Upper lobe of right lung (tissue), 1 donor: ENCODE measurements at places on chromosomes 13 and 19. TPM values are rescaled to one million over a fixed set of nuclear protein-coding genes. Genes with fewer than 3 reads are reported as not detected.

FCHO1 gene
- total RNA-seq: 7.4 TPM

CEBPA gene
- 59.1 TPM for total RNA-seq

WDR87 gene
- total RNA-seq: not detected

C13orf42 gene
- not detected for total RNA-seq

ZNF560 gene
- total RNA-seq: not detected

ZNF93 gene
- total RNA-seq: 1.9 TPM

FLT3LG gene
- 12.1 TPM for total RNA-seq

GRCh38 chr19:16204005-16204294, 6.2 kb downstream of the AP1M1 start:
- H3K36me3 ChIP-seq: peaks cover 54% of the 10 kb centered on the region

- H3K27ac ChIP-seq: no peak overlapping the region
- DNase-seq: no peak
- no peak overlapping the region for H3K4me3 ChIP-seq
- H3K36me3 ChIP-seq: no peaks in the 10 kb centered on the region
- H3K4me1 ChIP-seq: no peaks in the 10 kb centered on the region
- H3K27me3 ChIP-seq: no peaks in the 10 kb centered on the region
These were observed 43.6 kb downstream of the GPR12 start for GRCh38 chr13:26716984-26717383.

DNA sequence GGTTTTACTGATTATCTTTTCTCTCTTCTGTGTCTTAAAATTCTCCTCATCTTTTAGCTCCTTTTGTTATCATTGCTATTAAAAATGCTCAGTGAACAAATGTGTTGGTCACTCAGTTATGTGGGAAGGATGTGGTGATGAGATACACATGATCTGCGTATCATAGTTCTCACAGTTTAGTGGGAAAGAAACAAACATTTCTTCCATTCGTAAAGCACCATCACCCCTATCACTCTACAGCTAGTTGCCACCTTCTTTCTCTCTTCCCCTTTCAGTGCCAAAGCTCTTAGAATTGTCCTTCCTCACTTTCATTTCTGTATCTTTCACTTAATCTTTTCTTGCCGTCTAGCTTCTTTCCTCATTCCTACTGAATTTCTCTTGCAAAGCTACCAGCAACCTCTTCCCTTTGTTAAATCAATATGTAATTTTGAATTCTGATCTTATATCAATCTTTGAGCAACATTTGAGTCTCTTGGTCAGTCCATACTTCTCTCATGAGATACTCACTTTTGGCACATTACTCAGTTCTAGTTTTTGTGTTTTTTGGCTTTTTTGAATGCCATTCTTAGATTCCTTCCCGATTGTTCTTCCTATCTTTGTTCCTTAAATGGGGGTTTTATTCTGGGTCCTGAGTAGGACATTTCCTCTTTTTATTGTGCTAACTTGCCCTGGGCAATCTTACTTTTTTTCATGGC, 122.3 kb downstream of the PCCA start:
- DNase-seq: no peak
- H3K4me3 ChIP-seq: no peak overlapping the region
- no peaks in the 10 kb centered on the region for H3K36me3 ChIP-seq
- no peaks in the 10 kb centered on the region for H3K4me1 ChIP-seq

DNA sequence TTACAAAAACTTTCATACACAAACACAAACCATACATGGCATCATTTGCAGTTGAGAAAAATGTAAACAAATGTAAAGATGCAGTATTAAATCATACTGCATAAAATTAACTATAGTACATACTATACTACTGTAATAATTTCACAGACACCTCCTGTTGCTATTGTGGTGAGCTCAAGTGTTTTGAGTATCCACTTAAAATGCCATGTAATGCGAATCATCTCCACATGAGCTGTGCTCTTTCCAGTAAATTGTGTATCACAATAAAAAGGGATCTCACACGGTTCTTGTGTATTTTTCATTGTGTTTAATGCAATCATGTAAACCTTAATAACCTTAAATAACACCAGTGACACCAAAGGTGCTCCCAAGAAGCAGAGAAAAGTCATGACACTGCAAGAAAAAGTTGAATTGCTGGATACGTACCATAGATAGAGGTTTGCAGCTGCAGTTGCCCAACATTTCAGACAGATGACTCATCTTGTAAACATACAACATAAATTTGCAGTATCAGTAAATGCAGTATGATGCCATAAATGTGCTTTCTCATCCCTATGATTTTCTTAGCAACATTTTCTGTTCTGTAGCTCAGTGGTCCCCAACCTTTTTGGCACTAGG, 166.6 kb downstream of the RAP2A start:
- no peak for DNase-seq
- no peaks in the 10 kb centered on the region for H3K27me3 ChIP-seq
- no peaks in the 10 kb centered on the region for H3K4me1 ChIP-seq
- H3K36me3 ChIP-seq: no peaks in the 10 kb centered on the region

DNA sequence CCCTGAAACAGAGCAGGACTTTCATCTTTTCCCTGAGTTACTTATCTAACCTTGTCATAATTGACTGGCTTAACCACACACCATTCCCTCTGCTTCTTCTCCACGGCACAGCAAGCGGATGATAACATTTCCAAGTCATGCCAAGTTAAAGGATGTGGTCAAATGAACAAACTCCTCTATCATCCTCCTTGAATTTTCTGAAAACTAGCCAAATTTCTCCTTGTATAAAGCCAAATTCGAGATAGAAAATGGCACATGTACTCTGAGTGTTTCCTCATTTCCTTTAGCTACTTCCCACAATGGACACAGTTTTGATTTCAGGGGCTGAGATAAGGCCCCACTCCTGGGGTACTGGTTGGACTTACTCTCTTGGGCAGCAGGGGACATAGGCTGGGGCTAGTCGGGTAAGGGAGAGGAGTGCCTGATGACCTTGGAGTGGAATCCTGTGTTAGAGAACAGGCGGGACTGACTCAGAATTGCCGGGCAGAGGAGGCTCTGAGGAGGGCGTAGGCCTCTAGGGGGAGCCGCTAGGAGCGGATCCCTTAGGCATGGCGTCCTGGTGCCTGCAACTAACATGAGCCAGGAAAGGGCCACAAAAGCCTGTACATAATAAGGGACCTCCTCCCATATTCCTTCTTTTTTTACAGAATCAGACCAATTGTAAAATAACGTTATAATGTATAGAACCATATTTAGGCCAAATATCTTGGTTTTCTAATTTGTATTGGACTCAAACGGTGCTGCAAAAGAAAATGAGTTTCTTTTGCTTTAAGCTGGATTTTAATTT, 20.3 kb upstream of the TMTC4 start:
- no peak overlapping the region for H3K27ac ChIP-seq
- H3K27me3 ChIP-seq: no peaks in the 10 kb centered on the region
- H3K36me3 ChIP-seq: no peaks in the 10 kb centered on the region
- DNase-seq: no peak

GRCh38 chr13:106570299-106570852, 2.4 kb upstream of the ARGLU1 start:
- peaks cover 11% of the 10 kb centered on the region for H3K4me1 ChIP-seq
- peak overlapping the region; percentile 58 for H3K27ac ChIP-seq
- H3K4me3 ChIP-seq: no peak overlapping the region
- peak; percentile 90 for DNase-seq

DNA sequence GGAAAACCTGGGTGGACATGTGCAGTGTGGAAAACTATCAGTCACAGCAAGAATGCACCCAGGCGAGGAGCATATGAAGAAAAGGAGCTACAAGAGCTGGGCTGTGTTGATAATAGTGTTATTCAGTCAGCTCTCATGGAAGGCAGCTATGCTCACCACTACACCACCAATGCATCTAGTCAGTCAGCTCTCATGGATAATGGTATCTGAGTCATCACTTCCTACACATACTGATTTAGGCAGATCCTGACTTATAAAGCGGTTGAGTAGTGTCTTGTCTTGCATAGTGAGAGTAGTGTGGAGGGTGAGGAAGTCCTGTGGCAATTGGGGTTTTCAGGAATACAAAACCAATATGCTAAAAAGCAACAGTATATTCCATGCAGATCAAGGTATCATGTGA, 9.1 kb upstream of the ZNF160 start:
- no peak for DNase-seq
- H3K27me3 ChIP-seq: no peaks in the 10 kb centered on the region
- H3K4me3 ChIP-seq: no peak overlapping the region
- peaks cover 12% of the 10 kb centered on the region for H3K36me3 ChIP-seq
- H3K27ac ChIP-seq: no peak overlapping the region
- H3K4me1 ChIP-seq: no peaks in the 10 kb centered on the region

GRCh38 chr19:30665449-30665848, 293.3 kb downstream of the ZNF536 start:
- no peaks in the 10 kb centered on the region for H3K4me1 ChIP-seq
- no peak for DNase-seq
- no peak overlapping the region for H3K27ac ChIP-seq
- peaks cover 27% of the 10 kb centered on the region for H3K27me3 ChIP-seq
- no peak overlapping the region for H3K4me3 ChIP-seq

DNA sequence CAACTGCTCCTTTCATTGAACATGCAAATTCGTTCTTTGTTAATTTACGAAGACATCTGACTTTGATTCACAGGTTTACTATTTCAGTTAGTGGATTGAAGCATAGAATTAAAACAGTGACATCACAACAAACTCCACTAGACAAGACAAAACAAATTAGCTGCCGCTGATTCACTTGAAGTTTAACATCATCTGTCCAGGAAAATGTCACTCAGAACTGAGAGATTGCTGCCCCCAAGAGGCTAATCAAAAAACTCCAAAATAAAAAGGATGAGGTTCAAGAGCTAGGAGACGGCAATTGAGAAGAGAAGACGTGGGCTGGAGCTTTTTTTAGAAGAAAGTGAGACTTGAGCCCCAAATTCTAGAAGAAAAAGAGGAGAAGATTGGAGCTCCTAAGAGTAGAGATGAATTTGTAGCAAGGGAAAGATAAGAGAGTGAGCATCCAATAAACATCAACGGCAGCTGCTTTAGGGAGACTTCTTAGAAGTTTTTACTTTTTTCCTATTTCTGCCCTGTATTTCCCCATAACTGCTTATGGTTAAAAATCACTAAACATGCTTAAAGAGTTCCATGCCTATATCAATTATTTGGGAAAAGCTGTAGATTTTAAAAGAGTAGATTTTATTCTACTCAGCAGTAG, 40.8 kb upstream of the TPP2 start:
- DNase-seq: no peak
- H3K27ac ChIP-seq: no peak overlapping the region
- H3K4me1 ChIP-seq: no peaks in the 10 kb centered on the region
- H3K4me3 ChIP-seq: no peak overlapping the region
- H3K36me3 ChIP-seq: no peaks in the 10 kb centered on the region

DNA sequence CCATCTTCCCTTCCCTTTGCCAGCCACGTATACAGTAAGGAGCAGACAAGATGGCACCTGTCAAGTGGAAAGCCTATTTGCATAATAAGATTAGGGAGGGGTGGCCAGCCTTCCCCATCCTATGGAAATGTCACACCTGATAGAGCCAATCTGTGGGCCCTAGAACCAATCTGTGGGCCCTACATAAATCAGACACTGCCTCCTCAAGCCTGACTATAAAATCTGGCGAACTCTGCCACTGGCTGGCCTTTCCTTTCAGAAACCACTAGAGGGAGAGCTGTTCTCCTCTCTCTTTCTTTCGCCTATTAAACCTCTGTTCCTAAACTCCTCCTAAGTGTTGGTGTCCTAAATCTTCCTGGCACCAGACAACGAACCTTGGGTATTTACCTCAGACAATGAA, 231.5 kb upstream of the KLHL1 start:
- no peak for DNase-seq
- no peaks in the 10 kb centered on the region for H3K27me3 ChIP-seq
- H3K27ac ChIP-seq: no peak overlapping the region
- no peaks in the 10 kb centered on the region for H3K4me1 ChIP-seq
- H3K4me3 ChIP-seq: no peak overlapping the region
- no peaks in the 10 kb centered on the region for H3K36me3 ChIP-seq

DNA sequence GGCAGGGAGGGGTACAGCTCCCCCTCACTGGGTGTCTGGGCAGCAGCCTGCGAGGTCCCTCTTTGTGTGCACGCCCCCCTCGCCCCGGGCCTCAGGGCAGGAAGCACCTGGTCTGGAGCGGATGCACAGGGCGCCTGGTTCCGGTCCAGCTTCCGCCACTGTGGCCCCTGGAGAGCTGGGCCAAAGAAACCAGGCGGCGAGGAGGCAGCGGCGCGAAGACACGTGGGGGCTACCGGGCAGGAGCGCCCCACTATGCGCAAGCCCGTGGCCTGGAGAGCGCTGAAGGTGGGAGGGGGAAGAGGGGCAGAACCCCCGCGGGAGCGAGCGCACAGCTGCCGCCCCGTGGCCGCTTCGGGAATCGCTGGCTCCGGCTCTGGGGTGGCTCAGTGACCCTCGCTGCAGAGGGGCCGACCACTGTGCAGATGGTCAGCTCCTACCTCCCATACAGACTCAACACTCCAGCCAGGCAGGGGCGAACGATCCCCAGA, 1.7 kb upstream of the LYL1 start:
- peaks cover 12% of the 10 kb centered on the region for H3K36me3 ChIP-seq
- H3K27ac ChIP-seq: peak overlapping the region; percentile 89
- H3K4me1 ChIP-seq: peaks cover 41% of the 10 kb centered on the region
- peak; percentile 83 for DNase-seq

DNA sequence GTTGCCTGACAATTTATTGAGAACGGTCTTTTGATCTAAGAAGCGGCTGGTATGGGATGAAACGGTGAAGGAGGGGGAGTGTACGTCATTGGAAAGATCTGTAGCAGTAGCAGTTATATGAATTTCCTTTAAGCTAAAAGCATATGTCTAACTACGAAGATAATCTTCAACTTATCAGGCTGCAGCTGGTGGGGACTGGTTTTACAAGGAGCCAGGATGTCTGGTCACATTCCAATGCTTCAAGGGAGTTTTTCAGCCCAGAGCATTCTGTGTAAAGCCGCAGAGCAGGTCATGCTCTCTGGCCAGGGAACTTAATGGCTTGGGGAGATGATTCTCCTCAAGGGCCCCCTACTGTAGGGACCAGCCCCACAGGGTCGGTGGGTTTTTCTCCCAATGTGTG, 29.2 kb downstream of the CLEC4M start:
- DNase-seq: no peak
- no peaks in the 10 kb centered on the region for H3K4me1 ChIP-seq
- no peak overlapping the region for H3K27ac ChIP-seq
- H3K36me3 ChIP-seq: no peaks in the 10 kb centered on the region
- peaks cover 34% of the 10 kb centered on the region for H3K27me3 ChIP-seq

- H3K4me1 ChIP-seq: no peaks in the 10 kb centered on the region
- H3K4me3 ChIP-seq: no peak overlapping the region
- no peak for DNase-seq
- no peak overlapping the region for H3K27ac ChIP-seq
- H3K27me3 ChIP-seq: no peaks in the 10 kb centered on the region
These were observed 11.3 kb downstream of the ZNF132 start for GRCh38 chr19:58428617-58429016.

DNA sequence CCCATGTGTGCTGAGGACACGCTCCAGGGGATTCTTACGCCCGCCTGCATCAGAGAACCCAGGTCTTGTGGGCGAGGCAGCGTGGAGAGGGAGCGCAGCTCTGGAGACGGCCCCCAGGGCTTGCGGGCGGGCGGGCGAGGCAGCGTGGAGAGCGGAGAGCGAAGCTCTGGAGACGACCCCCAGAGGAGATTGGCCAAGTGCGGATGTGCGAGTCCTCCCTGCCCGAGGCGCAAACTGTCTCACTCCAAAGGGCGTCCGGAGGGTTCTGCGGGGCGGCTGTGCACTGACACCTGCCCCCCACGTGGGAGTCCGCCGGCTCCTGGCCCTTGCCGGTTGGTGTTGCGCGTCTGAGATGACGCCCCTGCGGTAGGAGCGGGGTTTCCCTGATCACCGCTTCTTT, 39.8 kb downstream of the MCF2L start:
- no peak overlapping the region for H3K27ac ChIP-seq
- no peak for DNase-seq
- H3K36me3 ChIP-seq: no peaks in the 10 kb centered on the region
